ENCODE measurements at places on chromosomes 4 and X.

GRCh38 chr4:55012363-55013230 is 112.8 kb downstream of the KDR start:
- peak; percentile 50 for DNase-seq

DNA sequence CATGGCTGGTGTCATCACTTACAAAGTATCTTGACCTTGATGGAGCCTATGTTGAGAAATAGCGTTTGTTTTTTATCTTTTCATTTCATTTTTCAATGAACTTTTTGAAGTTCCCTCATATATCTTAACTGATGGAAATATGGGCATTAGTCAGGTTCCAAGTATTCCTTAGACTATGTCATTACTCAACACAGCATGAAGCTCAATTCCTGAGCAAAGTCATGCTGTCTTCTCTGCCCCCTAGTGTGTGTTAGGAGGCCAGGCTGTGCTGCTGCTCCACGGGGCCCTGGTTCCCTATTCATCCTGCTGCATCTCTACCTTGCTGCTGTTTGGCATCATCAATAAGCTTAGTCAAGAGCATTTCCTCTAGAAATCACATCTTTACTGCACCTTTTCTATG is 40.9 kb downstream of the GPR143 start:
- DNase-seq, result no peak

DNA sequence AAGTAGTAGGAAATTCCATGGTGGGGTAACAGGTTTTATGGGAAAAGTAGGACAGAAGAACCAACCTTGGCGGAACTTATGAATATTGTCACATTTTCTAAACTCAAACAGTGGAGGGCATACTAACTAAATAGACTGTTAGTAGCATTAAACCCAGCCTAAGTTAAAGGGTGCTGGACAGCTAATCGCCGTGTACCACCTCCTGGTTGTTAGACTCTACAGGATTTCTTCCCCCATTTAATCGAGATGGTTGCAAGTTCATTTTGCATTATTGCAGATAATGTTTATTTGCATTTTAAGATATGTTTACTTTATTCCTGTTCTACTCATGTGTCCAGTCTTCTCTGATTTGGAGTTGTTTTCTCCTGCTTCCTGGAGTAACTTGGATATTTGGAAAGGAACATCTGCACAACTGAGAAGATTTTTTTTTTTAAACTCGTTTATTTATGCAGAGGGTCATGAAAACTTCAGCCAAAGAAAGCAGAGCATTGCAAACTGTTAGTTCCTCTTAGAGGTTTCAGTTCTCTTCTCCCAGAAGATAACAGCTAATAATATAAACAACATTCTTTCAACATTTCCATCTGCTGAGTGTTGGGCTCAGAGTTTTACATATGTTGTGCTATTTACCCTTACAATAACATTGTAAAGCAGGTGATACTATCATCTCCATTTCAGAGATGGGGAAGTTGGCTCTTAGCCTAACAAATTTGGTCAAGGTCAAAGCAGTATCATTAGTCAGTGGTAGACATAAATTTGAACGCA is 51.5 kb upstream of the TBC1D9 start:
- DNase-seq, result no peak

GRCh38 chr4:81021142-81021944 is 9.2 kb upstream of the BMP3 start:
- DNase-seq, result peak; percentile 26

DNA sequence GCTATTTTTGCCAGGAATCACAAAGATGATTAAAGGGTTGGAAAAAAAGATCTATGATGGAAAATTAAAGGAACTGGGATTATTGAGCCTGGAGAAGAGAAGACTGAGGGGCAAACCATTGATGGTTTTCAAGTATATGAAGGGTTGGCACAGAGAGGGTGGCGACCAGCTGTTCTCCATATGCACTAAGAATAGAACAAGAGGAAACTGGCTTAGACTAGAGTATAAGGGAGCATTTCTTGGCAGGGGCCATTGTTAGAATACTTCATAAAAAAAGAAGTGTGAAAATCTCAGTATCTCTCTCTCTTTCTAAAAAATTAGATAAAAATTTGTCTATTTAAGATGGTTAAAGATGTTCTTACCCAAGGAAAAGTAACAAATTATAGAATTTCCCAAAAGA is 75.1 kb downstream of the NPNT start:
- no peak for DNase-seq
